M059J (cell line): ENCODE measurements at places on chromosomes 1 and 21.

- no peak for DNase-seq
Observed at GRCh38 chr1:24622218-24622617, 20.9 kb upstream of the SRRM1 start.

GRCh38 chr1:172447641-172448040 is 3.8 kb upstream of the PIGC start:
- no peak for DNase-seq

GRCh38 chr21:46173573-46173972 is 10.7 kb downstream of the SPATC1L start:
- no peak for DNase-seq

DNA sequence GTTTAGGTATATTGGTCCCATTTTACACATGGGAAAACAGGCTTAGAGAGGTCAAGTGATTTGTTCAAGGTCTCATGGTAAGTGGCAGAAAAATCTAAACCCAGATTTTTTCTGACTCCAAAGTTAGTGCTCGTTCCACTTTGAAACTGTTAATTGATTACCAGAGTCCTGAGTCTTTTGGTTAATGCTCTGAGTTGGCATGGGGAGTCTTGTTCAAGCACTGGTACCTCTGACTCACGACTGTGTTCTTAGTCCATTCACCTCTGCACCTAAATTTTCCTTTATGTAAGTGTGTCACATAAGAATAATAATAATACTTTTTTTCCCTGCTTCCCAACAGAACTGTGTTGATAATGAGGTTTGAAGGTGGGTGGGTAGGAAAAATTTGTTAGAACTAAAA is 59.3 kb downstream of the VANGL2 start:
- no peak for DNase-seq

GRCh38 chr1:236502579-236502971 is 21.2 kb upstream of the LGALS8 start:
- peak; percentile 57 for DNase-seq

GRCh38 chr1:18731148-18731547 is 100.5 kb downstream of the PAX7 start:
- DNase-seq, result no peak

DNA sequence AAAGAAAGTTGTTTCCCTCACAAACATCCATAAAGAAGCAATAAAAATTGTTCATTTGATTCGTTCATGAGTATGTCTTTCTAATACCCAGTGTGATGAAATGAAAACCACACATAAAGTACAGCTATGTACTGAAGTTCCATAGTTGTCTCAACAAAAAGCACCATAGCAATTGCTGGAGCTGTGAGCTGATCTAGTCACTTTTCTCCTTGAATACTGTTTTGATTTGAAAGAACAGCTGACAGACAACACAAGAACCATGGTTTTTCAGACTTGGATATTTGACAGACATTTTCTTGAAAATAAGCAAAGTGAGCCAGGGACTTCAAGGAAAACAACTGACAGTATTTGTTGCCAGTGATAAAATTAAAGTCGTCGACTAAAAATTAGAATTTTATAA is 237.1 kb upstream of the PLD5 start:
- DNase-seq, result no peak

GRCh38 chr1:160139840-160140239 is 11.6 kb upstream of the ATP1A4 start:
- no peak for DNase-seq

DNA sequence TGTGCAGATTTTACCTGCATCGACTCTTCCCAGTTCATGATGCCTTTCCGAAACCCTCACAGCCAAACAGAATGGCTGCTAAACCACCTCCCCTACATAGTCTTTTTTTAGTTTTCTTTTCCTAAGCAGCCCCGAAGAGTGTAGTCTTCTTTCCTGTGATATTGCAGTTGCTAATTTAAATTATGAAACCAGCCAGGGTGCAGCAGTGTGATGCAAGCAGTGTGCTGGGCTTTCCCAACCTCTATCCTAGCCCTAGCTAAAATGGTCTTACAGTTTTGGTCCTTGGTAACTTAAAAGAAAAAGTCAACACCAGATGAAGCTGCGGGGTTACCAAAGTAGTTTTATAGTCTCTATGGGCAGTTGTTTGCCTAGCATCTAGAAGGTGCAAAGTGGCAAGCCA is 82.0 kb upstream of the GCLM start:
- no peak for DNase-seq

DNA sequence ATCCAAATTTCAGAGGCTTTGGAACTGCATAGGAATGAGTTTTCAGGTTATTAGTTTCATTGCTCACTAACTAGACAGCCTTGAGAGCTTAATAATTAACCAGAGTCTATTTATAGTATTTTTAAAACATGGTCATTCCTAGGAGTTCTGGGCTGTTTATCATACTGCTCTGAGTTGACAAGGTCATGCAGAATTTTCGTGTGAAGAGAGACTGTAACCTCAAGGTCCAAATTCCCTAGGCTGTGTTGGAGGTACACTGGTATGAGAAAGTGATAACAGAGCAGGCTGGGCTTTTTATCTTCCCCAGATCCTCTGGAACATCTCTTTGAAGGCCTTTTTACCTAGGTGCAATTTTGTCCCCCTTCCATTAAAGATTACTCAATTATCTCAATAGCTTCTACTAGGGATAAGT is 736.3 kb downstream of the LTN1 start:
- peak; percentile 66 for DNase-seq

DNA sequence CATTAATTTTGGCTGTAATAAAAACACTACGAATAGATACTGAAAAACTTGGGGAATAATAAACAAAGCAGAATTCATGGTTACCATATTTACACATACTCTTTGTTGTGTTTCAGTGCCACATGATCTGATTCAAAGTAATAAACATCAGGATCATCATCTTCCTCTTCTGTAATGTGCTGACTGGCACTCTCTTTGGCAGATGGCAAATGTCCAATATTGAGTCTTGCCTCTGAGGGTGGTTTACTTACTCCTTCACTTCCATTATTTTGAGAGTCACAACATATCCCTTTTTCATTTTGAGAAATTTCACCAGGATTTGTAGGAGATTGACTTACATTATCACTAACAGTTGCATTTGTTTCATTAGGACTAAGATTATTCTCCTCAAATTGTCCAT is 50.7 kb downstream of the ZZZ3 start:
- DNase-seq, result no peak

GRCh38 chr1:119742202-119742601 is 26.5 kb downstream of the HMGCS2 start:
- DNase-seq, result peak; percentile 13

GRCh38 chr1:194629011-194629410 is 1442.6 kb upstream of the B3GALT2 start:
- DNase-seq, result peak; percentile 63

DNA sequence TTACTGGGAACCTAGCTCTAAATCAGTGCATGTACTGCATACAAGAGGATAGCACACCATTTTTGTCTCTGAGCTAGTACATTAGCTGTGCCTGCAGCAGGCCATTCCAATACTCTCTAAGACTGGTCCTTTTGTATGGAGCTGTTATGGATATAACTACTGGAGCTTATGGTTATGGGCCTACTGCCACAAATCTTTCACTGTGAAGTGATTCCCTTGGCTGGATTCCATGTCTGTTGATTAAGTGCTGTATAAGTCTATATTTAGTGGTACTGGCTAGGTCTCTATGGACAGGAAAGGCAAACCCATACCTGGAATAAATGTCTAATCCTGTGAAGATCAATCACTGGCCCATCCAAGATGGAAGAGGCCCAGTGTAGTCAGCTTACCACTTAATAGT is 12.0 kb downstream of the ZFYVE9 start:
- DNase-seq, result no peak

DNA sequence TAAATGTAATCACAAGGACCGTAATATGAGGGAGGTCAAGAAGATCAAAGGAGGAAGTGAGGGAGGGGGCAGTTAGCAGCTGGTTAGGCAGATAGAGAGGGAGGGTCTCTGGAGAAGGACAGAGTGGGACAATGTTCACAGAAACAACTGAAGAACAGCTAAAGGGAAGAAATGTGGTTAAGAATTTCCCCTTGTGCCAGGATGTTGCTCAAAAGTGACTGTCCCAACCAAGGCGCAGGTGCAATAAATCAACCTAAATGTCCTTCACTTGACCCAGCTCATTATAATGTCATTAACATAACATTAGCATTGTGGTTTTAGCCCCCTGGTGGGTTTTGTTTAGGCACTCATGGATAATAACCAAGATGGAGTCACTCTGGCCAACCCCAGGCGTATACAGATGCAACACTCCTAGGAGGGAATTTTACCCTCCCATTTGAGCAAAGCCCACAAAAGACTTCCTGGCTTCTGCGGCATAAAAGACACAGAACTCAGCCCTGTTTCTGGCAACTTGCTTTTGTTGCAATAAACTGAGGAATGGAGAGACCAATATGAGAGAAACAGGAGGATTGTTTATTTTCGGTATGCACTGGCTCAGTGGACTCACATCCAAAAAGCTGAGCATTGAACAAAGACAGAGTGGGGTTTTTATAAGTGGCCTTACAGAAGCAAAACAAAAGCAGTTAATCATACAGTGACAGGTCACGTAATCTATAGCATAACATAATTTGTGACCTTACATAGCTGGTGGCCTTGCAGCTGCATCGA is 7.3 kb upstream of the CA6 start:
- no peak for DNase-seq

- DNase-seq, result no peak
Observed at GRCh38 chr1:227378181-227378580, 59.9 kb upstream of the CDC42BPA start.

DNA sequence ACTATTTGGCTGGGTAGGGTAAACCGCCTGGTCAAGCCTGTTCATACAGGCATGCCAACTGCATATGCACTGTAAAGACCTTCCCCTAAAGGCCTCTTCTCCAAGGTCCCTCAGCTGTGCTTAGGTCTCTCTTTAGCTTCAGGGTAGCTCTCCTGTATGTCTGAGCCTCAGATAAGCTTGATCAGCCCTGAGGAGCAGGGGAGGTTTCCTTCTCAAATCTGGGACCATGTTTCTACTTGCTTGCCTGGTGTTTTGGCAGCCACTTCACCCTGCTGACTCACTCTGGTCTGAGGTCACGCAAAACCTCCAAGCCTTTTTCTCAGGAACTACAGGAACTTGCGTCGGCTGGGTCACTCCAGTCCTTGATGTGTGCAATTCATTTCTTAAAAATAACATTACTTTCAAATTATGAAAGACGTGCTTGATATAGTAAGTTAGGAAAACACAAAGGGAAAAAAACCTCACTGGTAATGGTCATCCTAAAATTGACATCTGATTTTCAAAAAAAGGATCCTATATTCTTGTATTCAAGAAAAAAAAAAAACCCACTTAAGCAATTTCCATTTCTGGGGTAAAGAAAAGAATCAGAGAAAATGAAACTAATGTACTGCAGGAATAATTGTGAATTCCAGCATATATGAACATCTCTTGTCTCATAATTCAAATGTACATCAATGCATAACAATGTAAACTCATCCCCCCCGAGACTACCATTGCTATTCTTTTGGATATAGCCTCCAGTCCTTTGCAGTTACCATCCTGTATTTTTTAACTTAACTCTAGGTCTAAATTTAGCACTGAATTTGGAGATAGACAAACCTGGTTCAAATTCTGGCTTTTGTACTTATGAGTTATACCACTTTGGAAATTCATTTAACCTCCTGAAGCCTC is 24.8 kb upstream of the RNF19B start:
- DNase-seq, result peak; percentile 96

GRCh38 chr1:29324771-29325351 is 88.5 kb downstream of the PTPRU start:
- no peak for DNase-seq

GRCh38 chr1:113135460-113135859 is 62.5 kb downstream of the LRIG2 start:
- DNase-seq, result no peak

GRCh38 chr1:29767088-29767685 is 530.9 kb downstream of the PTPRU start:
- no peak for DNase-seq

DNA sequence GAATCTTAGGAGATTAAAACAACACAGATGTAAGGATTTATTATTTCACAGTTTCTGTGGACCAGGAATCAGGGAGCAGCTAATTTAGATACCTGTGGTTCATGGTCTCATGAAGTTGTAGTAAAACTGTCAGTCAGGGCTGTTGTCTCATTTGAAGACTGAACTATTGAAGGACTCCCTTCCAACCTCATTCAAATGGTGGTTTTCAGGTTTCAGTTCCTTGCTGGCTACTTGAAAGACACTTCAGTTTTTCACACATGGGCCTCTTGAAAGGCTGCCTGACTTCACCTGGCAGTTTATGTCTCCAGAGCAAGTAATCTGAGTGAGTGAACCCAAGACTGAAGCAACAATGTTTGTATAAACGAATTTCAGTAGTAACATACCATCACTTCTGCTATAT is 915.9 kb downstream of the PLA2G4A start:
- DNase-seq, result no peak

DNA sequence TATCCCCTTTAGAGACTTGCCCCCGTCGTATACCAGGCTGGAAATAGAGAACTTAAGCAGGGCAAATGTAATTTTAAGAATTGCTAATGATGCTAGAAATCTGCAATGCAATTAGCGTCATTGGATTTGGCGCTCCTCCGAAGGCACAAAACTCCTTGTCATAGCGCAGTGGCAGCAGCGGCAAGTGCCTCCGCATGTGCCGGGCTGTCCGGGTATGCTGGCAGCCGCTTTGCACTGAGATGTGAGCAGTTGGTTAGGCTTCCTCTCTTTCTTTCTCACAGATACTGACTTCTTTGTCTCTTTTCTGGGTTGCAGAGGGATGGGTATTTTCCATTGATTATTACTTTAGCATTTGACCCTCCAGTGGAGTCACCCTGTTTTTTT is 193.4 kb upstream of the LMO4 start:
- DNase-seq, result no peak

DNA sequence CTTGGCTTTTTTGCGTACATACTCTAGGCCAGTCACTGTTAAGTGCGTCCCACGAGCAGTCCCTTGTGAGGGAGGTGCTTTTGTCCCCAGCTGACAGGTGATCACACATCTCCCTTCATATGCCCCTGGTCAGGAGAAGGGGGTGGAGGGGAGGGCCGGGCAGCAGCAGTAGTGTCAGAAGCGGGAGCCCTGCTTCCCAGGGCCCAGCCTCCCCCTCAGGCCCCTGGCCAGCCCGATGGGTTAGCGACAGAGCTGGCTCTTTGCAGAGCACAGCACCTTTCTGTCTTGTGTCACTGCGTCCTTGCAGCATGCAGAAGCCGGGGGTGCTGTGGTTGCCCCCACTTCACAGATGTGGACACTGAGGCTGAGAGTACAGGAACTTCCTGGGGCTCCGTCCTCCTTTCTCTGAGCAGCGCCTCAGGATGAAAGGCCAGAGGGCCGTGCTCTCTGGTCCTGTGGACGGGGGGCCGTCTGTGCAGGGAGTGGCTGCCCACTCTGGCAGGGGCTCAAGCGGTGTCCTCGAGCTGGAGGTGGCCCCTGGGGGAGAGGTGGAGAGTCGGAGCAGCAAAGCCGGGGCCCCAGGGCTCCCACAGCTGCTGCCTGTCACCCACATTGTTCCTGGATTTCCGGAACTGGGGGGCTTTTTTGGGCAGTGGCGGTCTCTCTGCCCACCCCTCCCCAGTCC is 5.9 kb downstream of the TMEM201 start:
- DNase-seq, result no peak
